Renal cortical epithelial cell (primary cell): ENCODE measurements at places on chromosomes 5 and 9.
A peak's percentile ranks its signal among the peaks of the same experiment; 100 is the strongest.

DNA sequence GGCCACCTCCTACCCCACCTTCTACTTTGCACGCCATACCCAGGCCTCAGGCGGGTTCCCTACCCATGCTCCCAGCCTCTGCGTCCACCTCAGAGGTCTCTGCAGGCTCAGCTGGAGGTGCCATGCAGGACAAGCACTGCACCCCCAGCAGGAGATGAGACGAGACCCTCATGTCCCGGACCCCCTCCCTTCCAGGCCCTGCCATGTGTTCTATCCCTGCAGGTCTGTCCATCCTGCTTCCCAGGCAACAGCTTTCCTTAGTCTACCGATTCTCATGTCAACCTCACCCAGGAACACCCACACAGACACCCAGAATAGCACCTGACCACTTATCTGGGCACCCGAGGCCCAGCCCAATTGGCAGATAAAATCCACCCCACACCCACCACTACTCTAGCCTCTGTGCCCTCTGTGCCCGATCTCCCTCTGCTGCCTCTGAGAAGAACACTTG, 52.1 kb downstream of the SEMA4D start:
- no peak for DNase-seq

DNA sequence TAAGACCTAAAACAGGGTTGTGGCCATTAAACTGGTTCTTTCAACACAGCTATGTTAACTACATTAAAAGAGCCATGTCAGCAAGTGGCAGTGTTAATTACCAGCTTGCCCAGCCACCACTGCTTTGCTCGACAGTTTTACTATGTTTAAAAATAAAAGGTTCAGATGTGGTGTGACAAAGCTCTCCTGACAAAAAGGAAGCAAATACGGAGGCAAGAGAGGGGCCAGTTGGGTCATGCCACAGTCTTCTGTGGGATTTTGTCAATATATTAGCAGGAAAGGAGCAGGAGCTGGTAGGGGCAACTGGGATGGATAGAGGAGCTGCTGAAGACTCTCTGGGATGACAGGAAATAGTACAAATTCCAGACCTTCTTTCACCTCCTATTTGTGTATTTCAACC, 113.5 kb upstream of the PCA3 start:
- DNase-seq: no peak

GRCh38 chr5:168368854-168369253, 77.4 kb downstream of the WWC1 start:
- no peak for DNase-seq

DNA sequence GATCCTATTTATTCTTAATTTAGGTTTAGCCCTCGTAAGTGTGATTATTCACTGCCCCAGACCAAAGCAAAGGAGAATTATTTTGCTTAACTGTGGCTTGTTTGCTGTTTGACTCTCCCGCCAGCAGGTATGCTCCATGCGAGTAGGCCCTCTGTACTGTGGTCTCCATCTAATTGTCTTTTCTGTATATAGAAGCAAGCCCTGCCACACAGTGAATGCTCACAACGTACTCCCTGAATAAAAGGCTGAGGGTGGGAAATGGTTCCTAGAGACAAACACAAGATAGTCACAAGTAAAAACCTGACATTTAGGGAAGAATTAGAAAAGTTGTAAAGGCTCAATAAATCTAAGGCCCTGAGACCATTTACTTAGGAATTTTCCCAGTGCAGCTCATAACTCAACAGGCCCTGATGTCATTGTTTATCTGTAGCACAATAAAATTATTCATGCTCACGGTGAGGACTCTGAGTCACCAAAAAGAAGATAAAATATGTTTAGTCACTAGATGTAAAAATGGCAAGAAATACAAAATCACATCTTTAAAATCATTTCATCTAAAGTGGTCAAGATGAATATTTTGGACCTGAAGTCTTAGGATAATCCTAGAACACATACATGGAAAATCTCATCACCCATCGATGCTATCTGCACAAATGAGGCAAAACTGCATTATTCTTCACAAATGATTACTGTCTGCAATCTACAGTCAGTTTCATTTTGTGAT, 473.2 kb downstream of the ENC1 start:
- DNase-seq: peak; percentile 63

DNA sequence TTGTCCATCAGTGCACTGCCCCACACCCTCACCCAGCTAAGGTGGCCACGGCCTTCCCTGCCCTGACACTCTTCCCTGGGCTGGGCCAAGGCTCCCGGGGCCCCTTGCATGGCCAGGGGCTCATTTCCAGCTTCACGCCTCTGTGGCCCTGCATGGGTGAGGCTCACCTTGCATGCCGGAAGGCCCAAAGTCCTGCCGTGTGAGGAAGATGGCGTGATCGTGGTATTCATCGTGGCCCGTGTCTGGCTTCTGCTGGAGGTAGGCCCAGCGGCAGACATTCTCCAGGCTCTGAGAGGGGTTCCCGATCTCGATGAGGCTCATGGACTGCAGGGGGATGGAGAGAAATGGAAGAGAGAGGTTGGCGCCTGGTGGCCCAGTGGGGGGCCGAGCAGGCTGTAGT, 98.4 kb downstream of the ZNF354C start:
- no peak for DNase-seq

GRCh38 chr9:132168347-132168746, 6.5 kb downstream of the NTNG2 start:
- DNase-seq: peak; percentile 16

- peak; percentile 52 for DNase-seq
These were observed 135.9 kb upstream of the CCDC152 start for GRCh38 chr5:42620579-42621216.

DNA sequence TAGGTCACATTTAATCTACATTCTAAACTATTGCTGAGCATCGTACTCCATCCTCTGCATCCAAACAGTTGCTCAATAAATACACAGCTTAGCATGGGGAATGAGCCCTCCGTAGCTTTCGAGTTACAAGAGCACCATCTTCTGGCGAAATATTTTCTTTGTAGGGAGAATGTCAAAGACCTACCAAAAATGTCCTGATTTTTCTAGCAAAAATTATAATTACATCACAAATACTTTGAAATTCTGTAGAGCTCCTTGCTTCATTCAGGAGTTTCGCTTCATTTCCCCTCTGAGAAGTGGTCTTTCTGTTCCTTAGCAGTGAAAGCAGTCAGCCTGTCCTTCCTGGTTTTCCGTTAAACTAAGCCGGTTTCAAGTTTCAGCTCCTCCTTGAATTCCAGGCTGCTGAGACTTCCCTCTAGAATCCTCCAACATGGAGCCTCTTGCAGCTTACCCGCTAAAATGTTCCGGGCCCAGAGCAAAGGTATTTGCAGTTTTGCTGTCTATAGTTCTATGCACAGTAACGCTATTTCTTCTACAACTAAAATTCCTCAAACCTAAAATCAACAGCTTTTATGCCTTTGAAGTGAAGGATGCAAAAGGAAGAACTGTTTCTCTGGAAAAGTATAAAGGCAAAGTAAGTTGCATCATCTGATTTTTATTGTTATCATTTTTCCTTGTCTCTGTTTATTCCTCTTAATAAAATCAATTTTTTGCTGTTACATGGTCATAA, at the start of gene GPX8:
GPX8 (plus strand) TSS at position 409 of the 730 bp plus-strand sequence; CDS start at position 431, 22 bp downstream.
- DNase-seq: peak; percentile 92

GRCh38 chr5:68673823-68674180, 420.0 kb upstream of the SLC30A5 start:
- peak; percentile 88 for DNase-seq
